ENCODE measurements at places on chromosomes 5 and 9.
A peak's percentile ranks its signal among the peaks of the same experiment; 100 is the strongest.

- no peak for DNase-seq
These were observed 57.5 kb upstream of the ICE1 start for GRCh38 chr5:5364932-5365331.

GRCh38 chr5:83991566-83992224 is 271.0 kb upstream of the HAPLN1 start:
- no peak for DNase-seq

GRCh38 chr5:150394912-150395687 is 17.6 kb downstream of the CD74 start:
- DNase-seq = no peak

- DNase-seq = no peak
These were observed 190.3 kb downstream of the TLE4 start for GRCh38 chr9:79762070-79762469.

- no peak for DNase-seq
These were observed 48.4 kb upstream of the ANKRD33B start for GRCh38 chr5:10515492-10515891.

DNA sequence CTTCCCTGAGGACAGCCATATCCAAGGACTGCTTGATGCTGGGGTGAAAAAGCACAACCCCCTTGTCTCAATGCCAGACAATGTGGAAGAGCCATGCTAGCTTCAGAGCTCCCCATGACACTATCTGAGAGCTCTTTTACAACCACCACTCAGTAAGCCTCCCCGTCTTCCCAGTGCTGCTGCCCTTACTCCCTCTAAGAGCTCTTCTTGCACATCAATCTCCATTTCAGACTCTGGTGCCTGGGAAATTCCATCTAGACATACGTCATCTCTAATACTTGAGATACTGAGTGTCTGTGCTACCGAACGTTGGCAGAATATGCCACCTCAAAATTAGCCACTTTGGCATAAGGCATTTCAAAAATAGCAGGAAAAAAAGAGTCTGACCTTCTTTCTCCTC is 94.5 kb downstream of the EDIL3 start:
- no peak for DNase-seq

DNA sequence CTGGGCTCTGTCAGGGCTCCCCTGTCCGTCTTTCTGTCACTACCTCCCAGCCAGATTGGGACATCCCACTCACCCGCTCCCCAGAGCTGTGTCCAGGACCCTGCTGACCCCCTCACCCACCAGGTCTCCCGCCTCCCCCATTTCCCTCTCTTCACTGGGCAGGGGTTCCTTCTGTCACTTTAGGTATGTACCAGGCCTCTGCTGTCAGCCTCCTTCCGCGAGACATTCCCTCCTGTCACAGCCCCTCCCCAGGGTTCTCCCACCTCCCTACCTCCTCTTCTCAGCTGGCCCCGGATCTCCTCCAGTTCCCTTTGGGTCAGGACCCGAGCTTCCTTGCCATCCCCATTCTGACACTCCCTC is 488 bp downstream of the POLR1E start:
- DNase-seq = no peak

GRCh38 chr5:105168806-105169205 is 1606.2 kb upstream of the NUDT12 start:
- DNase-seq = no peak

DNA sequence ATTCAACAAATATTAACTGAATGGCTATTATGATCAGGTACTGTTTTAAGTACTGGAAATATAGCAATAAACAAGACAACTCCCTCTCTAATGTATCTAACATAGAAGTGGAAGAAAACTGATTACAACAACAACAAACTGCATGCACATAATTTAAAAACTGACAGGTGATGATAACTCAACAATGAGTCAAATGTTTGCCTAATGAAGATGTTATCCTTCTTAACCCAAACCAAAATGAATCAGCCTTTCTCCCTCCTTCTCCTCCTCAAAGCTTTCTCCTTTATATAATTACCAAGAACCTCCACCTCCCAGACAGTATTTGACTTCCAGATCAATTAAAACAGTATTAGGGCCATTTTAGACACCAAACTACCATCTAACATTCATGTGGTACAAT is 49.3 kb downstream of the RICTOR start:
- no peak for DNase-seq

DNA sequence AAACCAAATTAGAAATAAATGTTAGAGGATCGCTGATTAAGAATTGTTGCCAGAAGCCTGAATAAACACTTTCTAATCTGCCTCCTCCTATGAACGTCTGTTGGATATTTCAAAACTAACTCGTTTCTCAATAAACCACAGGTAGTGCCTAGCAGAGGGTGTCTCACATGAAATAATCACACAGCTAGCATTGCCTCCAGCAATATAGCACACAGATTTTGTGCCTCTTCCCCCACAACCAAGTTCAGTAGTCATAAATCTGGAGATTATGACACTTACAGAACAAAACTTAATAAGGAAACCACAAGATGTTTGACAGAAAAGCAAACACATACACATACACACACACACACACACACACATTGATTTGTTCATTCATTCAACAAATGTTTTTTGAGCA is 173.2 kb upstream of the CDH10 start:
- DNase-seq = no peak

- no peak for DNase-seq
These were observed 1.0 kb downstream of the NREP start for GRCh38 chr5:111755942-111756381.

GRCh38 chr5:133763744-133764143 is 151.4 kb upstream of the FSTL4 start:
- DNase-seq = peak; percentile 14

DNA sequence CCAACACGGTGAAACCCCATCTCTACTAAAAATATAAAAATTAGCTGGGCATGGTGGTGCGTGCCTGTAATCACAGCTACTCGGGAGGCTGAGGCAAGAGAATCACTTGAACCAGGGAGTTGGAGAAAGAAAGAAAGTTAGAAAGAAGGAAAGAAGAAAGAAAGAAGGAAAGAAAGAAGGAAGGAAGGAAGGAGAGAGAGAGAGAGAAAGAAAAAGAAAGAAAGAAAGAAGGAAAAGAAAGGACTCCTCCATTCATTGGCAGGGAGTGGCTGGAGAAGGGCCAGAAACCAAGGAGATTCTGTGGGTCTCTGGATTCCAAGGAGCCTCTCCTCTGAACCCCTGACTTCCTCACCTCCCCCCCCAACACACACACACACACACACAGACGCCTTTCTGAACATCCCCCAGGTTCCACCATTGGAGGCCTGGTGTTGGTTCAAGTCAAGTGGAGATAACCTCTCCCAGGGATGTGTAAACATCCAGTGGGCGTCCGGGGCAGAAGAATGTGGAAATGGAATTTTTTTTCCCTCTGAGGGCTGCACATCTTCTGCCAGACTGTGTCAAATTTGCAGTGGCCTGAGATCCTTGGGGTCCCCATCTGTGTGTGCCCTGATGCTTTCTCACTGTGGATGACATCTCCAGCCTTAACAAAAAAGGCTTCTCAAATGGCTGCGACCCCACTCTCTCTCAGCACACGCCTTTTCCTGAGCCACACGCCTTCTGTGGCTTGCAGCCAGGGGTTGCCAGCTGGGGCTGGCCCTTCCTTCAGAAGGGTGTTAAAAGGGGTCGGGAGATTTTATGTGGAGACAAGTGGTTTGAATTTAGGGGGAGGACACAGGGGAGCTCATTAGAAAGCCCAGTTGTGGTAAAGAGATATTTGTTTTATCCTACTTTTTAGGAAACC is 109.3 kb upstream of the HAND1 start:
- no peak for DNase-seq

DNA sequence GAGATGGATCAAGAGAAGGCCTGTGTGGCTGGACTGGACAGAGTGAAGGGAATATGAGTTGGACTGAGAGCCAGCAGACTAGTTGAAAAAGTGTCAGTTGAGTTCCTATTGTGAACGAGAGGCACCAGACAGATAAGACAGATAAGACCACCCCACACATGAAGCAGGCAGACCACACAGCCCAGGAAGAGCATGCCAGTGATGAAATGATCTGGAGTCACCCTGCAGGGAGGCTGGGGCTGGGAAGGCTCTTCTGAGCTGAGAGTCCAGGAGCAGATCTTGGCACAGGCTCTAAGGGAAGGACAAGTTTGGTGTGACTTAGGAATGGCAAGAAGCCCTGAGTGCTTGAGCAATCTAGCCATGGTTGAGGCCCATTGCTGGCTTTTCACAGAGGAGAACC is 10.6 kb upstream of the SLC25A48 start:
- no peak for DNase-seq

GRCh38 chr5:147860641-147861025 is 17.9 kb upstream of the SCGB3A2 start:
- no peak for DNase-seq

DNA sequence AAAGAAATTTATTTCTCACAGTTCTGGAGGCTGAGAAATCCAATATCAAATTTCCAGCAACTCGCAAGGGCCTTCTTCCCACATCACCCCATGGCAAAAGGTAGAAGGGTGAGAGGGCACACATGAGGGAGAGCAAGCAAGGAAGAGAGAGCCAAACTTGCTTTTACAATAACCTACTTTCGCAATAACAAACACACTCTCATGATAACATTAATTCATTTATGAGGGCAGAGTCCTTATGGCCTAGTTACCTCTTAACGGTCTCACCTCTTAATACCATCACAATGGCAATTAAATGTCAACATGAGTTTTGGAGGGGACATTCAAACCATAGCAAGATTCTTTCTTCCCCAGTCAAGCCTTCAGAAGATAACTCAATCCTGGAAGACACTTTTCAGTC is 11.6 kb upstream of the HRH2 start:
- no peak for DNase-seq

DNA sequence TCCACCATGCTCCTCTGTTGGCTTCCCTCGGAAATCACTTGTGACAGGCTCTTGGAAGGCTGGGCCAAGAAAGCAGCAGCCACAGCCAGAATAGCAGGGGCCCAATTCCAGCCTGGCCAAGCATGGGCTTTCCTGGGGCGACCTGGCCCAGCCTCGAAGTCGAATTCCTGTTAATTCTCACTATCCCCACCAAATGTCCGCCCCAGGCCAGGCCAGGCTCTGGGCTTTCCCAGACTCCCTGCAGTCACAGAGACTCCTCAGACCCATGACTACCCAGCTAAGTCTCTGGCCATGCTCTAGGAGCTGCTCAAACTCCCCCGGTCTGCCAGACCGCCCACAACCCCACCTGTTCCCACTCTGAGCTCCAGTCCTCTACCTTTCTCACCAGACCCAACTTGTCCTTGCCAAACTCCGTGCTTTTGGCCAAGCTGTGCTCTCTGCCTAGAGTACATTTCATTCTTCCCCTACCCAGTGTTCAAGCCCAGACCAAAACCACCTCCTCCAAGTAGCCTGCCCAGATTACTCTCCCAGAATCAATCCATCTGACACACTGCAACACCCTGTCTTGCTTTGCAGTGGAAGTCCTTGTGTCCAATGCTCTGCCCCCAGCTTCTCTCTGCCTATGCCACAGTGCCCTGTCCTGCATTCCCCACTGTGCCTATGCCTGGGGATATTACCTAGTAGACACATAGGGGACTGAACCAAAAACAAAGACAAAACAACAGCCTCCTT is 26.2 kb downstream of the SHB start:
- DNase-seq = no peak

GRCh38 chr9:71681104-71681707 is 87.1 kb downstream of the CEMIP2 start:
- no peak for DNase-seq

DNA sequence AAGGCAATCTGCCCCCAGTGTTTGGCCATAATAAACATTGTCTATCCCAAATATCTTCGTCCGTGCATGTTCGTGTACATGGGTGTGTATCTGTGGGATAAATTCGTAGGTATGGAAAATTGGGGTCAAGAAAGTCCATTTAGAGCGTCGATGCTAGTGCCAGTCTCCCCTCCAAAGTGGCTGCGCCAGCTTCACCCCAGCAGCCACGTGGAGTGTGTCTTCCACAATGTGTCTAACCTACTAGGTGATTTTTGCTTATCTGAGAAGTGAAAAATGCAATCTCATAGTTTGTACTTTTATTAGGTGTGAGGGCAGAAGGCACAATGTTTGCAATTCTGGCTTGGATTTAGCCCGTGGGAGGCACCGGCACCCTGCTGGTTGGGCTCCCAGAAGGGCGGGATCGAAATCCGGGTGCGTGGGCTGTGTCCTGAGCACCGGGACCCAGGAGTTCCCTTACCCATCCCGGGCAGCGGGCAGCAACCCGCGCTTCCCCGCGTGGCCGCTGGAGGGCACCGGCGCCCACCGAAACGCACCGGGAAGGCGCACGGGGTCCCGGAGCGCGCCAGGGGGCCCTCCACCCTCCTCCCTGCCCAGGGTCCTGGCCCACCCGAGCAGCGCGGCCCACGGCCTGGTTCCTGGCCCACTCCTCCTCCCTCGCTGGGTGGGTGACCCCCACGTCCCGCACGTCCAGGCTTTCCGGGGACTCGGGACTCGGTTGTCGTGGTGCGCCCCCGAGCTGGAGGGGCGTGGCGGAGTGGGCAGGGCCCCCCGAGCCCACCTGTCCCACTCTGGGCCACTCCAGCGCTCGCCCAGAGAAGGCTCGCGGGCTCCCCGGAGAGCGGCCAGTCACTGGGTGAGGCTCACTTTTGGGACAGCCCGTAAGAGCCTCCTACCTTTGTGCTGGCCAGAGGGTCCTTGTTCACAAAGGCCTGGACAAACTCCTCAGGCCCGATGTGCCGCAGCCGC is 55.4 kb upstream of the RNF130 start:
- no peak for DNase-seq

GRCh38 chr9:98069551-98069950 is 13.0 kb downstream of the NANS start:
- no peak for DNase-seq

- no peak for DNase-seq
These were observed 11.6 kb downstream of the LHX3 start for GRCh38 chr9:136193127-136193890.

- DNase-seq = no peak
These were observed 592.9 kb upstream of the C9orf72 start for GRCh38 chr9:28166179-28166578.

- DNase-seq = no peak
These were observed 373.6 kb upstream of the SGCD start for GRCh38 chr5:155953335-155953734.

DNA sequence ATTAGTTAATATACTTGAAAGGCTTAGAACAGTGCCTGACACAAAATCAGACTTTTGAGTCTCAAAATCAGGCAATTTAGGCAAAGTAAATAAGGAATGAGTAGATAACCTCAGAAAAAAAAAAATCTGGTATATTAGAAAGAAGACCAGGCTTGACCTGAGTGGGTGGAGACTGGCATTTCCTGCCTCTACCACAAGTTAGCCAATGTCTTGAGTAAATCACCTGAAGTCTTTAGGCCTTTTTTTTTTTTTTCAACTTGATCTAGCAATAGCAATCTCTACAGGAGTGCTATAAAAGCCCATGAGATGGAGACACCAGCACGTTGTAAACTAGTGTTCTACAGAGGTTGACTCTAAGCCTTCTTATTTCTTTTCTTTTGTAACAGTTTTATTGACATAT is 104.2 kb upstream of the RASEF start:
- DNase-seq = no peak

DNA sequence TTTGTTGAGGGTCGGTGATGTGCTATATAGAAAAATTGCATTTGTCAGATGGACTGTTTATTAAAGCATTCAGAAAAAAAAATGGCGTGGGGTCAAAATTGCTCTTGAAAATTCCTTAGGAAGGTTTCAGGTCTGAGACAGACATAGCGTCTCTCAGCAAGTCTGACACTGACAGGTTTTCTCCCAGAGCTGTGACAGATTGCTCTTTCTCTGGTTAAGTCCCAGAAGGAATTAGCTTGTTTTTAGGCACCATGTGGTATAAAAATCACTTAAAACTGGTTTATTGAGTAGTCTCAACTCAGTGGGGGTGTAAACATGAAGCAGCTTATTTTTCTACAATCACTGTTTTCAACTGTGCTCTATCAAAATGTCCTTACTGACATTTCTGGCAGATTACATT is 1379.8 kb downstream of the MAT2B start:
- no peak for DNase-seq

- no peak for DNase-seq
These were observed 68.4 kb downstream of the ANXA1 start for GRCh38 chr9:73219985-73220626.
